Epithelial cell of umbilical artery (primary cell): ENCODE measurements at places on chromosomes 2 and 18. TPM values are rescaled to one million over a fixed set of nuclear protein-coding genes. Genes with fewer than 3 reads are reported as not detected.

Gene IL1RN
- total RNA-seq: not detected in 2 replicates

Gene GPR17
- total RNA-seq: 0.30 and 0.32 TPM in 2 replicates

Gene PREB
- total RNA-seq: 44.2 and 44.5 TPM in 2 replicates

Gene FBLN7
- total RNA-seq: 1.8 and 1.9 TPM in 2 replicates

Gene LIMS1
- total RNA-seq: 137 and 199 TPM in 2 replicates

Gene KIF5C
- under 0.01 TPM in 2 replicates for total RNA-seq

Gene FAM161A
- total RNA-seq: 1.3 and 3.8 TPM in 2 replicates

Gene HS6ST1
- total RNA-seq: 12.3 and 18.4 TPM in 2 replicates

Gene MARS2
- 4.9 and 6.1 TPM in 2 replicates for total RNA-seq

Gene ASTL
- total RNA-seq: not detected in 2 replicates

Gene MROH2A
- not detected in 2 replicates for total RNA-seq

Gene TUBA3E
- total RNA-seq: not detected in 2 replicates

Gene C1QL2
- total RNA-seq: 0.15 TPM in 1 of 2 replicates, not detected in the other

Gene NXPH2
- 0.32 TPM in 1 of 2 replicates, not detected in the other for total RNA-seq

Gene ZAP70
- total RNA-seq: not detected in 2 replicates

Gene MZT2A
- 75.5 and 110 TPM in 2 replicates for total RNA-seq

Gene HOXD1
- 4.3 and 7.8 TPM in 2 replicates for total RNA-seq

Gene NTSR2
- total RNA-seq: not detected in 2 replicates

Gene STK36
- total RNA-seq: 7.1 and 12.6 TPM in 2 replicates

Gene AKAIN1
- not detected in 2 replicates for total RNA-seq

Gene ASPRV1
- 0.32 TPM in 1 of 2 replicates, not detected in the other for total RNA-seq

Gene DYNAP
- not detected in 2 replicates for total RNA-seq

Gene IL36B
- not detected in 2 replicates for total RNA-seq

Gene SYT4
- not detected in 2 replicates for total RNA-seq

Gene CD207
- total RNA-seq: under 0.01 and 0.30 TPM in 2 replicates

Gene UGT1A6
- total RNA-seq: not detected in 2 replicates

Gene CAPN14
- under 0.01 TPM in 2 replicates for total RNA-seq
